ENCODE measurements at places on chromosomes 1 and 21. TPM values are rescaled to one million over a fixed set of nuclear protein-coding genes. Genes with fewer than 3 reads are reported as not detected.

FASLG gene
- total RNA-seq: not detected

AMY1C gene
- not detected for total RNA-seq

SIK1 gene
- total RNA-seq: 26.8 TPM

CSMD2 gene
- 1.9 TPM for total RNA-seq

OVAAL gene
- not detected for total RNA-seq

DNAH14 gene
- 13.9 TPM for total RNA-seq

NPHS2 gene
- total RNA-seq: not detected

HHIPL2 gene
- not detected for total RNA-seq

SELENON gene
- total RNA-seq: 52.7 TPM

DYNLT5 gene
- total RNA-seq: not detected

RXFP4 gene
- not detected for total RNA-seq

FMN2 gene
- not detected for total RNA-seq

C4BPA gene
- total RNA-seq: not detected
